Adrenal gland (tissue), 19 donors: ENCODE measurements at places on chromosomes 2 and 18. TPM values are rescaled to one million over a fixed set of nuclear protein-coding genes. Genes with fewer than 3 reads are reported as not detected.

DNA sequence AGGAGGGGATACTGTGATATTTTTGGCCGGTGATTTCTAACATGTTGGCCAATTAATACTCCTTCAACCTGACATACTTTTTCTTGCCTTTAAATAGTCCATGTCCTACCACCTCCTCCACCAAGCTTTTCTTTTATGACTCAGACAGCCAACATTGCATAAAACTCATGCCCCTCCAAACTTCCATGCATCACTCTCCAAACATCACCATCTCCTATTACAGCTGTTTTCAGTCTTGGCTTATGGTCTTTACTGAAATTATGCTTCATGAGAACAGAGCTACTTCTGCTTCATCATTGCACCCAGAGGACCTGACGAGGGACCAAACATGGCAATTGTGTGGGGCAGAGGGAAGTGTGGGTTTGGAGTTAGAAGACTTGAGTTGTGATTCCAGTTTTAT, 305.4 kb downstream of the LPIN1 start:
- H3K27me3 ChIP-seq = no peaks in the 10 kb centered on the region
- no peak overlapping the region for H3K27ac ChIP-seq
- DNase-seq = no peak

DNA sequence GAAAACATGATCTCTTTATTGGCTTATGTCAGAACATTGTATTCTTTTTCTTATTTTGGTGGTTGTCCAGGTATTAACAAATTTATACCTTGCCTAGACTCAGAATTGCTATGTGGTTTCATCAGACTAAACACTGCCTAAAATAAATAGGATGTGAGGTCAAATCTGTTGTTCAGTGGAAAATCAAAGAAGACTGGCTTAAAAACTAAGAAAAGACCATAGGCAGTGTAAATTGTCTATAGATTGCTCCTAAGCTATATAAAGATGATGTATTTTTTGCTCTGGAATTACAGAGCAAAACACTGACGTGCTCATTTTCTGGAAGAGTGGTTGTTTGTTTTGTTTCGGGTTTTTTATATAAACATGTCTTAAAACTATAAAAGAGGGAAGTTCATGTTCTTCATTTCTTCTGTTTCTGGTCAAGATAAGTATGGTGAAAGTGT, 266.0 kb downstream of the ALPK2 start:
- no peaks in the 10 kb centered on the region for H3K27me3 ChIP-seq
- peaks cover 7% of the 10 kb centered on the region for H3K36me3 ChIP-seq
- DNase-seq = no peak
- no peak overlapping the region for H3K4me3 ChIP-seq
- no peaks in the 10 kb centered on the region for H3K4me1 ChIP-seq

GRCh38 chr2:45664635-45665261, 13.3 kb downstream of the PRKCE start:
- no peak overlapping the region for H3K4me3 ChIP-seq
- H3K36me3 ChIP-seq = no peaks in the 10 kb centered on the region
- no peak overlapping the region for H3K27ac ChIP-seq
- H3K4me1 ChIP-seq = peaks cover 14% of the 10 kb centered on the region
- DNase-seq = no peak

Gene CRYBA2
- total RNA-seq = 6.8 TPM

DNA sequence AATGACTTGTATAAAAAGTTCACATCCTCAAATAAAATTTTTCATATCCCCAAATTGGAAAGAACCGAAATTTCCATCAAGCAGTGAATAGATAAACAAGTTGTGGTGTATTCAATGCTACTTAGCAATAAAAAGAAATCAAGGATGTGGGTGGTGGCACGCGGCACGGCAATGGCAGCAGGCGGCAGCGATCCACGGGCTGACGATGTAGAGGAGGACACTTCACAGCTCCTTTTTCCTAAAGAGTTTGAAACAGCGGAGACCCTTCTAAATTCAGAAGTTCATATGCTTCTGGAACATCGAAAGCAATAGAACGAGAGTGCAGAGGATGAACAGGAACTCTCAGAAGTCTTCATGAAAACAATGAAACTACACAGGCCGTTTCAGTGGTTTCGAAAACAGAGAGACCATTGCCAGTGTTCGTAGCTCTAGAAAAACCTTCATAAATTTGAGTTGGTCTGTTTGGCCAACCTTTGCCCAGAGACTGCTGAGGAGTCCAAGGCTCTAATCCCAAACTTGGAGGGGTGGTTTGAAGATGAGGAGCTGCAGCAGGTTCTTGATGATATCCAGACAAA, 9.8 kb upstream of the IL36A start:
- no peak overlapping the region for H3K4me3 ChIP-seq
- H3K27me3 ChIP-seq = no peaks in the 10 kb centered on the region
- no peak overlapping the region for H3K27ac ChIP-seq
- H3K36me3 ChIP-seq = no peaks in the 10 kb centered on the region

DNA sequence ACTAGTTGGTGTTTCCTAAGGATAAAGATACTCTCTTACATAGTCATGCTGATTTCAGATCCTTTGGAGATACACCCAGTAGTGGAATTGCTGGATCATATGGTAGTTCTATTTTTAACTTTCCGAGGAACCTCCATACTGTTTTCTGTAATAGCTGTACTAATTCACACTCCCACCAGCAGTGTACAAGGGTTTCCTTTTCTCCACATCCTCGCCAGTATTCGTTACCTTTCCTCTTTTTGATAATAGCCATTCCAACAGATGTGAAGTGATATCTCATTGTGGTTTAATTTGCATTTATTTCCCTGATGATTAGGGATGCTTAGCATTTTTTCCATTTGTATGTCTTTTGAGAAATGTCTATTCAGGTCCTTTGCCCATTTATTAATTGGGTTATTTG, 34.0 kb downstream of the ACTR2 start:
- no peak overlapping the region for H3K4me3 ChIP-seq
- peaks cover 26% of the 10 kb centered on the region for H3K36me3 ChIP-seq
- H3K27me3 ChIP-seq = no peaks in the 10 kb centered on the region
- no peak overlapping the region for H3K27ac ChIP-seq
- DNase-seq = no peak
